NCI-H2081 (cell line): ENCODE measurements at places on chromosomes 5 and 9.

DNA sequence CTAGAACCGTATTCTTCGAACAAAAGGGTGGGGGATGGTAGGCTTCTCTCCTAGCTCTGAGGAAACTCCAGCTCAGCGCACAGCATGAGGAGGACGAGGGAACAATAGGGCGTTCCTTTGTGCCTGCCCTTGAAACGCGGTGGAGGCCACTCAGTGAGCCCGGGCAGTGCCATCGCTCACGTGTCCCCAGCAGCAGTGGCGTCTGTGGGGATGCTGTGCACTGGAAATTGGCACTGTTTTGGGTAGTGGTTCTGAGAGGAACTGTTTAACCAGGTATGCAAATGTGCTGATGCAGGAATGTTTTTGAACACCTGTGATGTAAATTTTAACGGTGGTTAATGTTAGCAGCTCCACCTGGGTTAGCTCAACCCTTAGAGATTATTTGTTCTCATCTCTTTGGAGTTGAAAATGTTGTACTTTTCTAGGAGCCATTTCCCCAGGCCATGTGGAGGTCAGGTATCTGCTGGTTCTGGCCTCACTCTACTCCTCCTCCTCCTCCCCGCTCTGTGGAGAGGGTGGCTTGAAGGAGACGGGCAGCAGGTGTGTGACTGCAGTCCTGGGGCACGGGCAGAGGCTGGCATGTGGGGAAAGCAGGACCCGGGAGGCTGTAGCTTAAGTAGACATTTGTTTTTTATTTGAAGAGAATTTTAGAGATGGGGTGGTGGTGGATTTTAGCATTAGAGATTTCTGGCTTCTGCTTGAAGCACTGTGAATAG, 48.3 kb downstream of the EHMT1 start:
- DNase-seq = no peak

DNA sequence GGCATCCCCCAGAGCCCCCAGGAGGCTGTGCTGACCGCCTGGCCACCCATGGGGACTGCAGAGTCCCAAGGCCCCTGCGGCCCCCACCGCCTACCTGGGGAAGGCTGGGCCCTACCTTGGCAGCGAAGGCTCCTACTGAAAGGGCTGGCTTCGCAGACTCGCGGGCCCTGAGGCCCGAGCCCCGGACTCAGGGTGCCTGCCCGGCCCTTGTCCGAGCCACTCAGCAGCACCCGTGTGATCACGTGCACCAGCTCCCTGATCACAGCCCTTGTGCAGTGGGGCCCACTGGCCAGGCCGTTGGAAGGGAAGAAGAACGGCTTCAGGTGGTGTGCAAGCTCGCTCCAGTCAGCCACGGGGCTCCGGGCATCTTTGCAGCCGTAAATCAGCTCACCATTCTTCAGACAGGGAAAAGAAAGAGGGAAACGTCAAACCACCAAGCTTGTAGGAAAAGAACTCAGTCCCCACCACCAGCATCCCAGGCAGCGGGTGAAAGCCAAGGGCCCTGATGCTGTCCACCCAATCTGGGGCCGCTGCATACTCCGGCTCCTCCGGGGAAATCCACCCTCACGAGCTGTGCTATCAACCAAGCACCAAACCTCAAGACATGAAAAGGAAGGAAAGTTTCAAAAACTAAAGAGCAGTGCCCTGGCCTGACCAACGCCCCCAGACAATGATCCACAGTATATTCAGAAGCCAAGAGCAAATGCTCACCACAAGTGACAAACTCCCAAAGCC, 31.9 kb downstream of the IPPK start:
- DNase-seq = no peak

- no peak for DNase-seq
Measured at GRCh38 chr5:61279725-61280124, 52.3 kb upstream of the ZSWIM6 start.

GRCh38 chr5:120614531-120615180, 150.6 kb downstream of the PRR16 start:
- no peak for DNase-seq

DNA sequence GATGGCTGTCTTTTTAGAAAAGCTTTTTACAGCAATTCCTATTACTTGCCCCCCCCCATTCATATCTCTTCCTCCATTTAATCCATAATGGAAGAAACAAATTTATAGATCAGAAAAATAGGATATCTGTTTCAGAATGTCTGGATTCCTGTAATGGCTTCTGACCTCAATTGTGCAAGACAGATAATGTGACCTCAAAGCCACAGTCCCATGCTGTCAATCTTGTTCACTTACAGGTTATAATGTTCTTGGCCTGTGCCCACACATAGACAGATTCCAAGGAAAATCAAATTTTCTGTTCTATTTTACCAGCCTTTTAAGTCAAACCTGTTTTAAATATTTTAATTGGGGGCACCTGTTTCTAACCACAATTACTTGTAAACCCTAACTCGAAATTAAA, 143.4 kb downstream of the ENTREP1 start:
- no peak for DNase-seq
